CD4-positive, alpha-beta T cell (primary cell): ENCODE measurements at places on chromosomes 12 and 14.

- DNase-seq, result no peak
Observed at GRCh38 chr12:19129122-19129485, 429 bp upstream of the PLEKHA5 start.

DNA sequence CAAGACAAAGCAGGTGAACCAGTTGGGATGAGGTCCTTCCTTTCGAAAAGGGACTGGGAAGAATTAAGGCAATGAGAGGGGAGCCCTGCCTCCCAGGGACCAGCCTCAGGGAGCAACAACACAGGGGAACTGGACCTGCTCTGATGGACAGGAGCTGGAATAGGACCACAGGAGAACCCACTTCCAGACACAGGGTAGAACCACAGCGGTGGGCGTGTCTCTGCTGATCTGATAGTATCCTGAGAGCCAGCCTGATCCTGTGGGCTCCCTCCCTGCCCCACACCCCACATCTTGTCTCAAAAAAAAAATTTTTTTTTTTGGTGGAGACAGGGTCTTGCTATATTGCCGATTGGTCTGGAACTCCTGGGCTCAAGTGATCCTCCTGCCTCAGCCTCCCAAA, 13.6 kb upstream of the PLEK2 start:
- no peak for DNase-seq

DNA sequence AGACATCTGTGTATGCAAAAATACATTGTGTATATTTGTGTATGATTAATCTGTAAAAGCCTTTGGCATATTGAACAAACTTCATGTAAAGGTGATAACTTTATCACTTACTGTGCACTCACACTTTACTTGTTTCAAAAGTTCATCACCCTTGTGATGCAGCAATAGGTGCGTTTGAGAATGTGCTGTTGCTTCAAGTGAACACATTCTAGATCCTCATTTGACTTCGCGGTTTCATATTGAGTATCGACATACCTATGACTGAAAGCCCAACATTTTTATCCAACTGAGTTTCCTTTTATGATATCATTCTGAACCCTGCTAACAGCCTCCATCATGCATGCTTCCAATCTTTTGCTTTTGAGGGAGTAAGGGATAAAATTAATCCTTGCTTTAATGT, 1086.9 kb downstream of the TMEM121 start:
- DNase-seq, result no peak

- no peak for DNase-seq
Observed at GRCh38 chr14:100965296-100965695, 61.8 kb upstream of the RTL1 start.

DNA sequence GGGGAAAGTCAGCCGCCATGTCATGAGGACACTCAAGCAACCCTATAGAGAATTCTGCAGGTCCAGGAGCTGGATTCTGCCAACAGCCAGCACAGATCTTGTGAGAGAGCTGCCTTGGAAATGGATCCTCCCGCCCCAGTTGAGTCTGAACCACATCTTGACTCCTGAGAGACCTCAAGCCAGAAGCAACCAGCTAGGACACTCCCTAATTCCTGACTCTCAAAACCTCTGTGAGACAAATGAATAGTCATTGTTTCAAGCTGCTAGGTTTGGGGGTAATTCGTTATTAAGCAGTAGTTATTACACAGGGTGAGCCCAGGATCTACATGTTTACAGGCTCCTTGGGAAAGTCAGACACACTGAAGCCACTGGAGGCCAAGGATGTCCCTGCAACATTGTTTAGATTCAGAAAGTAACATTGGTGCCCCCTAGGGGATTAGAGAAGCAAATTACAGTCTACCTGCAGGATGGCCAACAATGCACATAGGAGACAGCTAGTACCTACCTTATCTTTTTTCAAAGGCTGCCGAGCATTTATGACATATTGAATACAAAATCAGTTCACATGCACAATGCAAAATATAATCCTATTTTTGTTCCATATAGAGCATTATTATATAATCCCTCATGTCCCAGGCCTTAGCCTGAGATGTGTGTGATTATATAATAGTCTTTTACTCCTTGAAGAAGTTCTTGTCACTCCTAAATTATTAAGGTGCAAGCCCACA, 57.9 kb upstream of the FICD start:
- no peak for DNase-seq

- no peak for DNase-seq
Observed at GRCh38 chr14:93592786-93593185, 162.0 kb downstream of the UNC79 start.

- DNase-seq, result no peak
Observed at GRCh38 chr12:4246116-4246515, 27.4 kb upstream of the CCND2 start.

DNA sequence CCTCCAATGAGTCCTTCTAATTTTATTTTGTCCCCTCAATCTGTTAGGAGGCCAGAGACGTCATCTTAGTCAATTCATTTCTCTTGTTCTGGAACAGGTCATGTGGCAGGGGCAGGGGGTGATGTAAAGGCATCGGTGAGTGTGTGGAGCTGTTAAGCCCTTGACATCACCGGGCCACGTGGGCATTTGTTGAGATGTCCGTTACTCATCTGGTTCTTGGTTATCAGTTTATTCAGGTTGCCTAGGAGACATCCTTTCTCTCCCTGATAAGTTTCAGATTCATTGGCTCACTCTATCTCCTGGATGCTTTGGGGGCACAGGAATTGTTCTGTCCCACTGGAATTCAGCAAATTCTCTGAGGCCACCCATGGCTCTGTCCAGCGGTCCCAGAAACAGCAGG, 33.6 kb upstream of the SEL1L start:
- DNase-seq, result no peak
